EL (cell line): ENCODE measurements at places on chromosomes 7 and 10.

GRCh38 chr7:138459413-138460175 is 465 bp upstream of the TRIM24 start:
- DNase-seq, result peak; percentile 96

- no peak for DNase-seq
These were observed 28.5 kb downstream of the PIK3CG start for GRCh38 chr7:106893591-106893990.

- DNase-seq, result no peak
These were observed 18.9 kb downstream of the IFT22 start for GRCh38 chr7:101302641-101303101.

DNA sequence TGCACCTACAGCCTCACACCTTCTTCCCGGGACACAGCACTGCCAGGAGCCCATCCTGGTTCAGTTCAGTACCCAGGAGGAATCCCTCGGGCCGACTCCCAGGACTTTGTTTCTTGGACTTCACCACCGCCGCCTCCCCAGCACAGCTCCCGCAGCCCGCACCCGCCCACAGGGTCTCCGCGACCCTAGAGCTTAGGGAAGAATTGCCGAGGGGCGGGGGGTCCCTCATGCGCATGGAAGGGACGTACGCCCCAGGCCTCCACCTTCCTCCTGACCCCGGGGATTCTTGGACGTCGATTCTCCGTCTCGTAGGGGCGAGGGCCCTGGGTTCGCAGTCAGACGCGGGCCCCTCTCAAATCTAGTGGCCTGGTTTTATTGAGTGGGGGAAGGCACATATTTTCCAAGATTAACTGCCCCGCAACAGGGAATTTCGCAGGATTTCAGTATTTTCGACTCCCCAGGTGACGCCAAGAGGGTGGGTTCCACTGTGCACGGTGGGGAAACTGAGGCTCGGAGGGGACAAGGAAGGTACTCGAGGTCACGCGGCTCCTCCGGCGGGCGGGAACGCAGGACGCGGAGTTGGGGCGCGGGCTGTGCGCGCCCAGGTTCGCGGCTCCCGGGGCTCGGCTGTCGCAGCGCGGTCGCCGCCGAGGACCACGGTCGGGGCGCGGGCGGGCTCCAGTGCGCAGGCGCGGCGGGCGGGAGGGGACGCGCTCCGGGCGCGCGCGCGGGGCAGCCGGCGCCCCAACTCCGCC is at the start of gene ADCY1:
Gene ADCY1 (plus strand): TSS at position 708 of the 755 bp plus-strand sequence. CDS start 176 bp downstream, outside the sequence.
- no peak for DNase-seq

DNA sequence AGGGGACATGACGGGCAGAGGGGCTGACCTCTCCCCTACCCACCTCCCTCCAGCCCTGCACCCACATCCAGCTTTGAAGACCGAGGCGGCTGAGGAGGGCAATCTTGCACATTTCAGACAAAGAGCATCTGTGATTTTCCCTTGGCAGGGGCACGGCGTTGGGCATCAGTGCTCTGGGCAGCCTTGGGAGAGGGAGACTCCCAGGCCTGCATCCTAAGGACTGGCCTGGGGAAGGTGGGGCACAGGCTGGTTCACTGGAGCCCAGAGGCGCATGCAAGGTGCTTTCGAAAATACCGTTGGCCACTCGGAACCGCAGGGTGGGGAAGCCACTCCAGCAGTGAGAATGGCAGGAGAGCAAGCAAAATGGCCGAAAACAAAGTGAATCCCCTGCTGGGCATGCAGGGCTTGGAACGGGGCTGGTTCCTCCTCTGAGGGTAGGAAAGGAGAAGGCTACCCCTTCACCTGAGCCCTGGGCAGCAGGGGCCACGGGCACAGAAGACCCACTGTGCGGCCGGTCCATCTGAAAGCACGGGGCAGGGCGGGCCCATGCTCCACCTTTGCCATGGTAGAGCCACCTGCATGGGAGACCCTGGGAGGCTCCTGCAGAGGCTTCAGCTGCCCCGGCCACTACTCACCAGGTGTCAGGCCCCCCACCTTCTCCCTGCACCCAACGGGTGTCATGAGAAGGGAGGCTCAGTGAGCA is 49.8 kb downstream of the EBF3 start:
- DNase-seq, result no peak

DNA sequence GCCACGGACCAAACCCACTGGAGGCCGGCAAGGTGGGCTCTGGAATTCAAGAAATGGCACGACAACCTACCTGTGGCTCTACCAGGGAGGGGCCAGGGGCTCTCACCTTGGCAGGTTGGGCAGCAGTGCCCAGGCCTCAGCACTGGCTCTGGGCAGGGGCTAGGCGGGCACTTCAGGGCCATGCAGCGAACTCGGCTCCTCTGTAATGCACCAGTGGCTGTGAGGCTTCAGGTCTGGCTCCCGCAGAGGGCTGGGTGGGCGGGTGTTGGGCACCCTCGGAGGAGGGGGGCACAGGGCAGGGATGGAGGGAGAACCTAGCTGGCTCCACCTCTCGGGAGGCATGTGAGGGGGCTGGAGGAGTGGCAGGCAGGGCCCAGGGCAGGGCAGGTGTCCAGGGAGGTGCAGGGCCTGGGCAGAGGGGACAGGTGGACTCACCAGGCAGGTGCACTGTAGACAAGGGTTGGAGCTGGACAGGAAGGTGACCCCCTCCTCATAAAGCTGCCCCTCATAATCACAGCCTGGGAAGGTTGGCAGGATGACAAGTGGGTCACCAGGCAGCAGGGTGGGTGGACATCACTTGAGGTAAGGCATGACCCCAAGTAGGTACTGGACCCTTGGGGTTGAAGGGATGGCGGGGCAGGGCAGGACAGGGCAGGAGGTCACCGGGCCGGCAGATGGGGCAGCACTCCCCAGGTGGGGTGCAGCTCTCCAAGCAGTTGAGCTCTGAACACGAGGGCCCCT is 6.7 kb downstream of the KCP start:
- DNase-seq, result no peak

GRCh38 chr7:123208793-123209192 is 9.0 kb upstream of the SLC13A1 start:
- no peak for DNase-seq

GRCh38 chr10:119120413-119120867 is 16.5 kb downstream of the DENND10 start:
- DNase-seq, result peak; percentile 29

DNA sequence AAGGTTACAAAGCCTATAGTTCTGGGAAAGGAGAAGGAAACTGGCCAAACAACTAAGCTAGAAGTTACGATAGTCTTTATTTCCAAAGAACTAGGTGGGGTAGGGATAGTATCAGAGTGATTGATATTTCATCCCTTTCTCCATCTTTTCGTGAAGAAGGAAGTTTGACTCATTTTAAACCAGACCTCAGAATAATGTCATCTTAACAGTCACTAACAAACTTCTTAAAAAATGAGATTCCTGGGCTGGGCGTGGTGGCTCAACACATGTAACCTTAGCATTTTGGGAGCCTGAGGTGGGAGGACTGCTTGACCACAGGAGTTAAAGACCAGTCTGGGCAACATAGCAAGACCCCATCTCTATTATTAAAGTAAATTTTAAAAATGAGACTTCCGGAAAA is 69.4 kb downstream of the ARL4A start:
- DNase-seq, result peak; percentile 51

DNA sequence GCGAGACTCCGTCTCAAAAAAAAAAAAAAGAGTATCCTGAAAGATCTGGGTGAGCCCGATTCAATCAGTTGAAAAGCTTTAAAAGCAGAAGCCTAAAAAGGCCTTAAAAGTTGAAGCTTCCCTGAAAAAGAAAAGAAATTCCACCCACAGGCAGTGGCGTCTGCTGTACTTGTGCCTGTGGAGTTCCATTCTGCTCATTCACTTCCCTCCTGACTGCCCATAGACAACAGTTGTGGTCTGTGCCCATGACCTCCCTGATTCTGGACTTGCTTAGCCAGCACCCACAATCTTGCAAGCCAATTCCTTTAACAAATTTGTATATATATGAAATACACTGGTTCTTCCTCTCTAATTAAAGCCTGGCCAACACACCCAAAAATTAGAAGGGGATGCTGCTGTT is 141.7 kb downstream of the DLG5 start:
- DNase-seq, result peak; percentile 80

DNA sequence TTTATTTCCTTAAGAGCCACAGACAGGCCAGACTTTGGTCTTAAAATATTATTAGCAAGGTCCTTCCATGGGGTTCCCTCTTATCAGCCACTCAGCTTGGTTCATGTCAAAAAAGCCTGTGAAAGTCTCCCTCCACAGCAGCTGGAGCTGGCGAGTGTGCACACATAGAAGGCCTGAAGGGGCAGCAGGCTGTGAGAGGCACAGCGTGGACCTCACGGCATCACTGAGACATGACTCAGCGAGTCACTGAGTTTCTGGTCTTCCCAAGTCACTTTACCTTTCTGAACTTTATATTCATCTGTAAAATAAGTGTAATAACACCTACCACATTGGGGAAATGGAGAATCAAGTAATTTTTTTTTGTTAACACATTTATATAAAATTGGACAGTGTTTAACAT is 8.7 kb downstream of the TAF3 start:
- peak; percentile 63 for DNase-seq

DNA sequence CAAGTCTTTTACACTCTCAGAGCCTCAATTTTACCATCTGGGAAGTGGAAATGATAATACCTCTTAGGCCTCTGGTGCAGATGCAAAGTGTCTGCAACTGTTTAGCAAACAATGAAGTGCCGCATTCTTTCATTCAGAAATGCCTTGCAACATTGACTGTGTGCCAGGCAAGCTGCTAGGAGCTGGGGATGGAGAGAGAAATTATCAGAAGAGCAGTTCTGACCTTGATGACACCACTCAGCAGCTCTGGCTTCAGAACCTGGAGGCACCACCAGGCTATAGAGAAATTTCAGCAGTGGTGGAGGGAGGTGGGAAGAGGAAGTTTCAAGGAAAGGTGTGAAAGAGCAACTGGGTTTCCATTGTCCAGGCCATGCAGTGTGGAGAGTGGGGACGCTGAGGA is 78.1 kb upstream of the HABP2 start:
- DNase-seq, result no peak

- no peak for DNase-seq
These were observed 38.8 kb upstream of the INPP5A start for GRCh38 chr10:132498562-132499366.

GRCh38 chr7:120233338-120233737 is 39.6 kb upstream of the KCND2 start:
- no peak for DNase-seq

- no peak for DNase-seq
These were observed 228.0 kb downstream of the EXOC4 start for GRCh38 chr7:133480868-133481267.

DNA sequence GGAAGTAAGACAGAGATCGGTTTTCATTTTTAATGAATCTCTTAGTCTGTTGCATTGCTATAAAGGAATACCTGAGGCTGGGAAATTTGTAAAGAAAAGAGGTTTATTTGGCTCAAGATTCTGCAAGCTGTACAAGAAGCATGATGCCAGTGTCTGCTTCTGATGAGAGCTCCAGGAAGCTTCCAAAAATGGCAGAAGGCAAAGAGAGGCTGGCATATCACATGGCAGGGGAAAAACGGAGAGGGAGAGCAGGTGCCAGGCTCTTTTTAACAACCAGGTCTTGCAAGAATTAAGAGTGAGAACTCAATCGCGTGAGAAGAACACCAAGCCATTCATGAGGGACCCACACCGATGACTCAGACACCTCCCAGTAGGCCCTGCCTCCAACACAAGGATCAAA is 125.0 kb upstream of the THSD7A start:
- no peak for DNase-seq

DNA sequence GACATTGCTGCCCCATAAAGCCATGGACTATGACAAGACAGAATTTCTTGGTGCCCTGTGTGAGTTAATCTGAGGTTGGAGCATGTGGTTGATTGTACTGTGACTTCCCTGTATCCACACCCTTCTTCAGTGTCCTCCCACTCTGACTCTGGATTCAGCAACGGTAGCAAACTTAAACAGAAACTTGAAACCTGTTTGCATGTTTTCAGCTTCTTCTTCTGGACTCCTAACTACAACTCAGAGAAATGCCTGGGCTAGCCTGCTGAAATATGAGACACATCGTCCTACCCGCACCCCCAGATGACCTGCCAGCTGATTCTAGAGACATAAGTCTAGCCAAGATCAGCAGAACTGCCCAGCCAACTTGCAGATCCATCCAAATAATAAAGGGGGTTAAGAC is 78.4 kb downstream of the IPMK start:
- DNase-seq, result peak; percentile 5

- DNase-seq, result no peak
These were observed 3.0 kb upstream of the HOXA2 start for GRCh38 chr7:27105301-27106031.

DNA sequence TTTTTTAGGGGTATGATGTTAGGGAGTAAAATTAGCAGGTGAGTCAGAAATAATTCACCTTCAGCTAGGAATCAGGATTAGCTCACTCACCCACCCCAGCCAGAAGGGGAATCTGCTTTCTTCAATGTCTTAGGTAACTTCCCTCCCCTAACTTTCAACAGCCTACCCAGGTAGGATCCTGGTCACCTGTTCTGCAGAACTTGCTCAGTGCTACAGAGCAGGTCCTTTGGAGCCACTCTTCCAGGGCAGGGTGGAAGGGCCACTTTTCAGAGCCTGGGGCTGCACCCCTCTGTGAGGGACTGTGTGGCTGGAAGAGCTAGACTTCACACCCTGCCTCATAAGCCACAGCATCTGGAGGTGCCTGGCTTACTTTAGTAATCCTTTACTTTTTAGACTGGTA is 58.1 kb downstream of the SHH start:
- no peak for DNase-seq

DNA sequence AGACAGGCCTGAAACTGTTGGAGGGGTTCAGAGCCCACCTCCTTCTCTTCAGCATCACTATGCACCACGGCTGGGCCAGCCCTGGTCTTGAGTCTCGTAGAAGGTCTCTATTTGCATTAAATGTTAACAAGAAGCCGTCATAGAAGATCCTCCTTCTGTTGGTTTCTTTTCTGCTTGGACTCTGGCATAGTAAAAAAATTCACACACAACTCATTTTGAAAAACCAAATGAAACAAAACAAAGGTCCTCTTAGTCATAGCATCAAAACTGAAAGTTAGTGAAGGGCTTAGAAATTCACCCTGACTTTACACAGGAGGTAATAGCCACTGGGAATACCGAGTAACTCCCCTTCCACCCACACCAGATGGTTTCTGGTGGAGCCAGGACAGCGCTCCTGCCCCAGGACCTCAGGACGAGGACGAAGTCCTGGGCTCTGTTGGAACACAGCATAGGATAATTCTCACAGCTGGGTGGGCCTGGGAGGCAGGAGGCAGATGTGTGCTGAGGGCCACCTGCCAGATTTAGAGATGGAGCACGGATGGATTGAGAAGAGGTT is 248.4 kb upstream of the KLF6 start:
- no peak for DNase-seq

- DNase-seq, result no peak
These were observed 5.4 kb downstream of the AKR1B1 start for GRCh38 chr7:134453518-134453917.

DNA sequence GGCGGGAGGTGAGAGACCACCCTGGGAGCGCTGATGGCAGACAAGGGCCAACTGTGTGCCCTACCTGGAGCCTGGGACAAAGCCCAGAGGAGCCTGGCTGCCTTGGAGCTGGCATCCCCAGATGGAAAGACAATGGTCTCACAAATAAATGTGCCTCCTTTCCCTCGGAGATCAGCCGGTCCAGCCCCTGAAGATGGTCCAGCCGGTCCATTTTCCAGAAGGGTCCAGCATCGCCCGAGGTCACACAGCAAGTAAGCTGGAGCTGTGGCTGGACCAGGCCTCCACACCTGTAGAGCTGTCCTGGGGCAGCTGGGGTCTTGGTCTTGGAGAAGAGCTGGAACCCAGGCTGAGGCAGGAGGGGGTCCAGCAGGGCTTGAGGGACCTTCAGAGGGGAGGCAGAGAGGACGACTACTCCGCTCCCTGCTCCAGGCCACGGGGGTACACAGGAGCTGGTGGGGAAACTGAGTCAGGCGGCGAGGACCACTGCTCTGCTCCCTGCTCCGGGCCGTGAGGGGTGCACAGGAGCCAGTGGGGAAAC is 3.6 kb downstream of the ELFN1 start:
- DNase-seq, result no peak
